ENCODE measurements at places on chromosomes 6 and 20. TPM values are rescaled to one million over a fixed set of nuclear protein-coding genes. Genes with fewer than 3 reads are reported as not detected.

TAAR2 gene
- not detected for total RNA-seq

PGC gene
- total RNA-seq: not detected

MATN4 gene
- total RNA-seq: not detected

XKR7 gene
- total RNA-seq: not detected

UBD gene
- total RNA-seq: not detected

BTN1A1 gene
- not detected for total RNA-seq

PLN gene
- total RNA-seq: 0.58 TPM

GTF2H4 gene
- 22.3 TPM for total RNA-seq

RIMS4 gene
- total RNA-seq: not detected

IL20RA gene
- total RNA-seq: 1.2 TPM

IFT52 gene
- 31.0 TPM for total RNA-seq

RAET1L gene
- total RNA-seq: not detected

CRIP3 gene
- not detected for total RNA-seq

GLP1R gene
- total RNA-seq: not detected

FILIP1 gene
- not detected for total RNA-seq

PLA2G7 gene
- total RNA-seq: not detected

RAB44 gene
- not detected for total RNA-seq

PRPF6 gene
- 43.6 TPM for total RNA-seq

UCKL1 gene
- 23.4 TPM for total RNA-seq

ADGRF1 gene
- not detected for total RNA-seq

HDGFL1 gene
- total RNA-seq: not detected

LY6G6D gene
- not detected for total RNA-seq

SAMD10 gene
- 2.1 TPM for total RNA-seq

TFAP2C gene
- total RNA-seq: 8.0 TPM

SRSF12 gene
- not detected for total RNA-seq

PPP1R3G gene
- total RNA-seq: 1.6 TPM

POU5F1 gene
- not detected for total RNA-seq

KCNK16 gene
- total RNA-seq: not detected

TSPO2 gene
- total RNA-seq: not detected

C6orf132 gene
- 6.9 TPM for total RNA-seq

DDX43 gene
- 0.58 TPM for total RNA-seq

KIAA1755 gene
- total RNA-seq: 2.8 TPM

LYRM4 gene
- 20.7 TPM for total RNA-seq

NFATC2 gene
- total RNA-seq: not detected

PPARD gene
- total RNA-seq: 26.1 TPM
